ENCODE measurements at places on chromosomes 3 and 15.
A peak's percentile ranks its signal among the peaks of the same experiment; 100 is the strongest.

GRCh38 chr3:52299879-52300611, 12.4 kb downstream of the GLYCTK start:
- DNase-seq = no peak

- DNase-seq = no peak
These were observed 289.1 kb upstream of the CFAP20DC start for GRCh38 chr3:59338934-59339333.

DNA sequence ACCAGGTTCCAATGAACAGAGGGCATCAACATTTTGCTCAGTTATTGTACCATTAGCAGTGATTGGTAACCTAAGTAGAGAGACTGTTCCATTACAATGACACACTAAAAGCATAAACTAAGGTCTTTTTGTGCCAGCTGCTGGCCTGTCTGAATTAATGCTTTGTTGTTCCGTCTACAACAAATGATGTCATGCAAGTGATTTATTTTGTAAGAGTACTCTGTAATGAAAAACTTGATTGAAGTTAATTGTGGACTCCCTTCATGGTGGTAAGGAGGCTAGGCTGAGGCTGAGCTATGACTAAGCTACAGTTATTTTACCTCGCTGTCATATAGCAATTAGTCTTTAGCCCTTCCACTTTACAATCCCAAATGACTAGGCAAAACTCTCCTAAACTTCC, 23.2 kb downstream of the RCN2 start:
- DNase-seq = no peak

- DNase-seq = no peak
These were observed 146.0 kb downstream of the NEK11 start for GRCh38 chr3:131172502-131173200.

GRCh38 chr3:128547368-128547987, 54.5 kb upstream of the GATA2 start:
- no peak for DNase-seq

DNA sequence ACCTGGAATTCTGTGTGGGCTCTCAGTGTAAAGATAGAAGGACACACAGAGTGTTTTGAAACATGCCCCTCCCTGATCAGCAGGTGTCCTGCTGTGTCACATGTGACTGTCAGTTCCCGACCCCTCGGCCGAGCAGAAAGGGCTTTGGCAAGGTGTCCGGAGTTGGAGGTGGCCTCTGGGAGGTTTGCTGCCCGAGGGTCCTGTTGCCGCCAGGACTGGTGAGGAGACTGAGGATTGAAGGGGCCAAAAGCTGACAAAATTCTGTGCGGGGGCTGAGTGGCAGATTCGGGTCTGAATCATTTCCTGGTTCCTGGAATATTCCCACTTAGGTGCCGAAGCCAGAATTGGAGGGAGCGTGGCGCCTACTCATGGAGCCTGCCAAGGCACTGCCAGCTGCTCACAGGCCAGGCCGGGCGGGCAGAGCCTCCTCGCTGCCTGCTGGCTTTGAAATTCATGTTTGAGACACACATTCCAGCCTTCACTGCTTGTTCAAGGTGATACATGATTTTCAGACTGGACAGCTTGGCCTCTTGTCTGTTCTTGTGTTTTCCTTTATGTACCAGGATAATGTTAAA, 83.8 kb downstream of the APBA2 start:
- no peak for DNase-seq

DNA sequence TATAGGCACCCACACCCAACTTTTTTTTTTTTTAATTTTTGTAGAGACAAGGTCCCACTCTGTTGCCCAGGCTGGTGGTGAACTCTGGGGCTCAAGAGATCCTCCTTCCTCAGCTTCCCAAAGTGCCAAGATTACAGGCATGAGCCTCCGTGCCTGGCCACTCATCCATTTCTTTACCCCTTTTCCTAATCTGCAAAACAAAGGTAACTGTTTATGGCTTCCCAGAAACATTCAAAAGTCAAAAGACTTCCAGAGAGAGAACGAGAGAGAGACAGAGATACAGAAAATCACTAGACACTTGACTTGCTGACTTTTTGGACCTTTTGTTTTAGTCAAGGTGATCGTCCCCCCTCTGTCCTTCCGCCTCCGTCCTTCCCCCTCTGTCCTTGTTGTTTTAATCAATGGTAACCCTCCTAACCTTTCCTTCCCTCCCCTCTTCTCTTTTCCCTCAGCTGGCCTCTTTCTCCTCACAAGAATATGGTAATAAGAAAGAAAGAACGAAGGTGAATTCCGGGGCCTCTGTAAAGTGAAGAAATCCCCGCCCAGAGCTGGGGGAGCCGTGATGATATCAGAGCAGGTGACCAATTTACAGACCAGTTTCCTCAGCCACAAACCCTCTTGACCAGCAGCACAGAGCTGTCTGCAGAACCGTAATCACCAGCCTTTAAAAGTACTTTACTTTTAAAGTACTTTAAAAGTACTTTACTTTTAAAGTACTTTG, 21.9 kb downstream of the KLHL6 start:
- no peak for DNase-seq

DNA sequence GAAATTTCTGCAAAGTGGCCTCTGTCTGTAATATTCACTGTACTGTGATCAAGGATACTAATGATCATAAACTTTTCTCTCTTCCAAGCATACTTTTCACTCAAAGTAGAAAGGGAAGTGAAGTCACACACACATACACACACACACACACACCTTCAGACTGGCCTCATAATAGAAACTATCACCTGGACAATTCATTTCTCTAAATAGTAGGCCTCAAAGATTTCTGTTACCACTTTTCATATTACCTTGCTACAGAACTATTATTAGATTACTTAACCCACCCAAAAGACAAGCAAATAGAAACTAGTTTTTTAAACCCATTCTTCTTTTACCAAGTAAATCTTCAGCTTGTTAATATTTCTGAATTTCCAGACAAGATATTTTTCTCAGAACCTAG, 12.2 kb downstream of the CPB1 start:
- peak; percentile 3 for DNase-seq

- DNase-seq = no peak
These were observed 122.2 kb upstream of the TP63 start for GRCh38 chr3:189508784-189509501.

DNA sequence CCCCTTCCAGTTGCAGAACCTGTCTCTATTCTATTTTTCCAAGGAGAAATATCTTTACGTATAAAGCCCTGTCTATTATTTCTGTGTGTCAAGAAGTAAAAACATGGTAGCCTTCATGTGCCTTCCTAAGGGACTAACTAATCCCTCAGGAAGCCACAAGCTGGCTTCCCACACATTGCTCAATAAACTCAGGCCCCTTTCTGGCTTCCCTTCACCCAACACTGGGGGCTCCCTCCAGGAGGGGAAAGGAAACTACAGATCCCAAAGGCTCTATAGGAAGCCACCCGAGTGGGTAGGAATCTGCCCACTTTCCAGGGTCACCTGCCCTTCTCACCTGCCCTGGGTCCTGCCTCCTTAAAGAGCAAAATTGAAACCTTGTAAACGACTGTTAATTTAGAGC, 4.6 kb downstream of the TLE3 start:
- DNase-seq = no peak

GRCh38 chr3:129432036-129432435, 3.6 kb upstream of the EFCAB12 start:
- DNase-seq = no peak

- DNase-seq = no peak
These were observed 22.6 kb upstream of the CACNA2D2 start for GRCh38 chr3:50525987-50526386.

DNA sequence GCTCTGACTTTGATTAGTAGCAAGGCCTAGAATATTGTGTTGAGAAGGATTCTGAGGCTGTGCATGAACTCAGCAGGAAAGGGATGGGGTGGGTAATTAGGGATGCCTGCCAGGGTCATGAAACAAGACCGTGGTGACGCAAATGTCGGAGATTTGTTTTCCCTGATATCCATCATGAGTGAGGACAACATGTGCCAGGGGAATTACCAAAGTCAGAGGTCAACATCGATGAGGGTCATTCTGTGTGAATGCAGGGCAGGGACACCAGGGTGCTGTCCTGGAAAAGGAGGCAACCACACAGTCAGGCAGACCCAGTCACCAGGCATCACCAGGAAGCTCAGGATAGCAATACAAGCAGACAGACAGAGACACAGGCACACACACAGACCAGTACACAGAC, 52.2 kb downstream of the SLCO2A1 start:
- no peak for DNase-seq

DNA sequence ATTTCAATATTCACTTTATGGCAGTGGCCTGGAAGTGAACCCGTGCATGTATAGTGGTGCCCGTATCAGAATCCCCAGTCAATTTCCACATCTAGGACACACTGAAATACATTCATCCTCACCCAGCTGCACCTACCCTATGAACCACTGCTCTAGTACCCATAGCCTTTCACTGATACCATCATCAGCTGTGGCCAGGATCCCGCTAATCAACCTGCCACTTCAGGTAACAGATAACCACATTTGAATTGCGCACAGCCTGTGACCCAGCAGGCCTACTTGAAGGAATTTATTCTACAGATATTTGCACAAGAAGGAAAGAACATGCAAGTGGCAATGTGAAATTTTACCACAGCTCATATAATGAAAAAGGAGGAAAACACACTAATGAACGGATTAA, 161.0 kb upstream of the CCDC54 start:
- DNase-seq = no peak

GRCh38 chr3:136753326-136753939, 1.3 kb upstream of the STAG1 start:
- no peak for DNase-seq

DNA sequence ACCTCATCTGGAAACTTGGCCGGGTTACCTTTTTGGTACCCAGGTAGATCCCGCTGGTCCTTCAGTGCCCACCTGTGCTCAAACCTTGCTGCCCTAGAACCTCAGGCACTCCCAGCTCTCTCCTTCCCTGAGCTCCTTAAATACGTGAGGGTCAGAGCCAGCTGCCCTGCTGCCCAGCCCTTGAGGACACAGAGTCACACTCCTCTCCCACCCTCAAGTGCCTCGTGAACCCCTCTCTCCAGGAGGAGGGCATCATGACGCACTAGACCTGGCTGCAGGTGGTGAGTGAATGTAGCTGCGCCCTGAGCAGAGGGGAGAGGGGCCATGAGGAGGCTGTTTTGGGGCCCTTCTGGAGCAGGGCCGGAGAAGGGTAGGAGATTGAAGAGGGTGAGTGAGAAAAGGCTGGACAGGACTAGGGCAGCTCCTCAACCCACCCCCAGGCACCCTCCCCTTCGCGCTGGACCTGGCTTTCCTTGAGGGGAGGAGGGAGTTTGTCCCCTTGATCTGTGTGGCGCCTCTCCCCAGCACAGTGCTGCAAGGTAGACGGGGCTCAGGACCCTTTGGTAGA, 941 bp downstream of the SLC12A8 start:
- DNase-seq = no peak

GRCh38 chr3:150454085-150454484, 46.0 kb downstream of the TSC22D2 start:
- no peak for DNase-seq

GRCh38 chr15:75204340-75205063, 2.8 kb downstream of the C15orf39 start:
- DNase-seq = peak; percentile 81

- peak; percentile 26 for DNase-seq
These were observed 297.4 kb downstream of the PLCL2 start for GRCh38 chr3:17182166-17182565.

DNA sequence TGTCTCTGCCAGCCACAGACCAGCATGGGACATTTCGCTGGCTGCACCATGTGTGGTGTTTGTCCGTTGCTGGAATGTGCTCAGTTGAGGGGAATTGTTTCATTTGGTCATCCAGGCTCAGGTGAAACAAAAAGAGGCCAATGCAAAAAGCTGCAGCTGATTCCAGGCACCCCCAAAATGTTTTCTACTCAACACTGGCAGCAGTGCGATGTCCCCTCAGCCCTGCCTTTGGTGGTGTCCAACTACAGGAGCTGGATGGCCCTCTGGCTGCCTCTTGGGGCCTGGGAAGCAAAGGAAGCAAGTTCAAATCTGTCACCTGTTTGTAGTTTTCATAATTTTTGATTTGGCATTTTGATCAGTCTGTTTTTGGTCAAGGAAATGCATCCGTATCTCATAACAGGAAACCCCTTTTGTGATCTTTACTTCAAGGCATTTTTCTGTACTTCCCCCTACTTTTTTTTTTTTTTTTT, 141.8 kb downstream of the EEFSEC start:
- DNase-seq = no peak

DNA sequence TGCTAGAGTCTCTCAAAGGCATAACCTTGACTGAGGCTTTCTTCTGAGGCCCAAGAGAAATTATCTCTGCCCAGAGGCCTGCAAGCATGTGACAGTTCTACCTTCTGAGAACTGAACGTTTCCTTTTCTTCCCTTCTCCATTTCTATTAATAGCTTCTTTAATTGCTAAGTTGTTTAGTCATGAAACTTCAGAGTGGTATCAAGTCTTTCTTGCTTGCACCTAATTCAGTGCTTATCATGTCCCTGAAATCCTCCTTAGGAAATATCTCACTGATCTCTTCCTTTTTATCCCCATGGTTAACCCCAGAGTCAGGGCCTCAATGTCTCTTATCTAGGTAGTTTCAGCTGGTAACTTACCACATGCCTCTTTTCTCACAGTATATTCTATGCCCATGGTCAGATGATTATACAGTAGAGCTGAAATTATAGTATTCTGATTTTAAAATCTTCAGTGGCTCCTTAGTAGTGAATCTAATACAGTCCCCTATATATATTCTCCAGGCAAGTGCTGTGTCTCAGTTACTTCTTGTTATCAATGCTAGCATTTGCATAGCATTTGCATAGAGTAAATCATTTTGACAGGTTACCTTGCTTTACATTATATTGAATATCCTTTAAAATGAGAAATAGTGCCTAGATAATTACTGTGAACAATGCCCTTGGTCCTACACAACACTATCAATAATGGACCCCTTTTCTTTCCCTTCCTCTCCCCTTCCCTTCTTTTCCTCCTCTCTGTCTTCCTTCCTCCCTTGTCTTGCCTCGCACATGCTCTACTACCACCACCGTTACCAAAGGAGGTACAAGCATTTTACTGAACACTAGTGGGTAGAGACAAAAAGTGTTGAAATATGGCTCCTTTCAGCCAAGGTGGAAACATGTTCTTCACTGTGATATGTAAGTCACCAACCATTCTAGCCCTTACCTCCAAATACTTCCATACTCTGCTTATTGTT, 33.0 kb downstream of the KBTBD8 start:
- DNase-seq = no peak

GRCh38 chr15:71595846-71596553, 214.4 kb upstream of the NR2E3 start:
- DNase-seq = no peak

DNA sequence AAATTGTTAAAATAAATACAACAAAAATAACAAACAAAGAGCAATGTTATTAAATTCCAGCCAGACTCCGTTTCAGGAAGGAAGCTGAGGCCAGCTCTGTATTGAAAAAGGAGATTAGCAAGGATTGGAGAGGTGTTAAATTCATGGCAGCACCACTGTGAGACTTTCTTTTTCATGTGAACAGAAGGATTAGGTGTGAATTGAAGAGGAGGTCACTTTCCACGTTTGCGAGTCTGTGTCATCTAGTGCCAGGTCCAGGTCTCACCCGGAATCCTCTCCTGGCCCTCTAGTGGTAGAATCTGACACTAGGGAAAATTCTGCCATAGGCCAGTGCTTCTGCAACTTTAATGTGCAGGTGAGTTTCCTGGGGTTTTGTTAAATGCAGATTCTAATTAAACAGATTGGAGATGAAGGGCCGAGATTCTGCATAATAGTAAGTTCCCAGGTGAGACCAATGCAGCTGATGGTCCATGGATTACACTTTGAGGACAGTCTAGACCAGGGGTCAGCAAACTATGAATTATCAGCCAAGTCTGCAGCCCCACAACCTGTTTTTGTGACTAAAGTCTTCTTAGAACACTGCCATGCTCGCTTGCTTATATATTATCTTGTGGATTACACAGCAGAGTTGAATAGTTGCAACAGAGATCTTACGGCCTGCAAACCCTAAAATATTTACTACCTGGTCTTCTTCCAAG, 9.2 kb upstream of the SLC6A1 start:
- DNase-seq = no peak

- DNase-seq = no peak
These were observed 25.1 kb upstream of the BCL2L10 start for GRCh38 chr15:52137432-52138357.
